ENCODE measurements at places on chromosomes 16 and 17.
A peak's percentile ranks its signal among the peaks of the same experiment; 100 is the strongest.

- no peak for DNase-seq
These were observed 218.7 kb downstream of the CEP112 start for GRCh38 chr17:65973237-65973636.

DNA sequence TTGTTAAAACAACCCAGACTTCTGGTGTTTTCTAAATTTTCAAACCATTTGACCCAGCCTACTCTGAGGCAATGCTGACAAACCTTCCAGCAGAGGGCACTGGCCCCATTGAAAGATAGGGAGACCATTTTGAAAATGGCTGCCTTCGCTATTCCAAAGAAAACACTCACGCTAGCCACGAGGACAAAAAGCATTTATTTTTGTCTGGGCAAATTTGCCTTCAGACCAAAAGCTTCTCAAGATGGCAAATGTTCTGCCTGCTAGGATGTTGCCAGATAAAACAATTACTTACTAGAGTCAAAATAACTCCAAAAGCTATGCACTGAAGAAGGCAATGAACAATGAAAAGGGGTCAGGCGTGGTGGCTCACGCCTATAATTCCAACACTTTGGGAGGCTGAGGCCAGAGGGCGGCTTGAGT, 296.7 kb upstream of the IRX5 start:
- DNase-seq: no peak

DNA sequence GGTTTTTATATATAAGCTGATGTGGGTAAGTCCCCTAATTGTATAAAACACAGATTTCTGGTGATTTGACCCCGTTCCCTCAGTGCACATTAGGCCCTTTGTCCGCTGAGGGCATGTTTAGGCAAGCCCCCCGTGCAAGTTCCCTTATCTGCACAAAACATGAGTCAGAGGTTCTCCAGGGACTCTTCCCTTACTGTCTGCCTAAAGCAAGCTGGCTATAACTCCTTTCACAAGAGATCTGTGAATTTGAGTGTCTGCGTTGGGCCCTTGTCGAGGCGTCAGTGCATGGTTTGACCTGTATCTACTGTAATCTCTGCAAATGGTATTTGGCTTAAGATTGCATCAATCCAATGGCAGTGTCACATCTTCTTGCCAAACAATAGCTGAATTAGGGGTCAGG, 712.8 kb downstream of the CDH8 start:
- DNase-seq: no peak

GRCh38 chr16:53892155-53892554, 188.2 kb downstream of the FTO start:
- peak; percentile 13 for DNase-seq

GRCh38 chr17:54948380-54948779, 20.1 kb downstream of the COX11 start:
- DNase-seq: no peak

DNA sequence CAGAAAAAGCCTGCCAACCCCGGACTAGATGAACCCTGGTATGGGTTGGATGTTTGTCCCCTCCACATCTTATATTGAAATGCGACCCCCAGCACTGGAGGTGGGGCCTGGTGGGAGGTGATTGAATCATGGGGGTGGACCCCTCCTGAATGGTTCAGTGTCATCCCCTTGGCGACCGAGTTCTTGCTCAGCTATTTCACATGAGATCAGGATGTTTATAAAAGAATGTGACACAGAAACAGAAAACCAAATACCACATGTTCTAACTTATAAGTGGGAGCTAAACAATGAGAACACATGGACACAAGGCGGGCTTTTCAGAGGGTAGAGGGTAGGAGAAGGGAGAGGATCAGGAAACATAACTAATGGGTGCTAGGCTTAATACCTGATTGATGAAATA, 576.0 kb upstream of the HSBP1 start:
- DNase-seq: no peak

GRCh38 chr17:80970044-80970761, 21.4 kb upstream of the CHMP6 start:
- peak; percentile 81 for DNase-seq

- no peak for DNase-seq
These were observed at the start of gene KRT23 for GRCh38 chr17:40937384-40937819. Gene KRT23, minus strand, starts transcription at chr17:40937646. Its CDS starts 1,043 bp downstream, at chr17:40936603.

DNA sequence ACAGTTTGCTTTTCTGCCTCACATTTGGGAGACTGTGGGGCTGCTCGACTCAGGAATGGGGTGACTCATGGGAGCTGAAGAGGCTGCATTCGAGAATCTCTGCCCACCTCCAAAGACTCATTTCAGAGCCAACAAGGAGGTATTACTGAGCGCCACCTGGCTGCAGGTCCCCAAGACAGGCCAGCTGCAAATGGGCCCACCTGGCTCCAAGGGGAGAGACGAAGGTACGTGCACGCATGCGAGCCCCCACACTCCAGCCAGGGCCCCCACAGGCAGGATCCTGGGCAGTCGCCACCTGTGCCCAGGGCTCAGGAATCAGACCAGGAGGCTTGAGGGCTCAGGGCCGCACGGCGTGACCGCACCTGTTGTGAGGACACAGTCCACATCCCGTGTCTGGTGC, 6.0 kb downstream of the HAGHL start:
- no peak for DNase-seq

GRCh38 chr16:86396422-86396821, 113.9 kb upstream of the FOXF1 start:
- DNase-seq: no peak

- DNase-seq: no peak
These were observed 22.6 kb downstream of the CNTNAP1 start for GRCh38 chr17:42704837-42705494.

GRCh38 chr17:1629504-1630310, 1.1 kb upstream of the SLC43A2 start:
- DNase-seq: no peak

DNA sequence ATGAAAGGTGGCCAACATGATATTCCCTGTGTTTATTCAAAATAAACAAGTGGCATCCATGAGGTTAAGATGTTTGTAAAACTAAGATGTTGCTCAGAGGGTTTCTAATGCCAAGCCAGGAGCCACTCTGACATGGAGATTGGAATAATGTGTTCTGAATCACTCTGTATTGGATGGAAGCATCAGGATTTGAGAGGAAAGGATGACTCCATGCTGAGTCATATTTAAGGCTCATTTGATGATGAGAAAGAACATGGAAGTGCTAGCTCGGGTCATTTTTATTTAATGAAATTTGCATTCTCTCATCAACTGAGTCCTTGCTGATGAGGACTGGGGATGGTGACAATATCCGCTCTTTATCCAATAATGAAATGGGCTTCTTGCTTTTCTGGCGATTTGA, 6.2 kb downstream of the VAT1L start:
- DNase-seq: no peak

DNA sequence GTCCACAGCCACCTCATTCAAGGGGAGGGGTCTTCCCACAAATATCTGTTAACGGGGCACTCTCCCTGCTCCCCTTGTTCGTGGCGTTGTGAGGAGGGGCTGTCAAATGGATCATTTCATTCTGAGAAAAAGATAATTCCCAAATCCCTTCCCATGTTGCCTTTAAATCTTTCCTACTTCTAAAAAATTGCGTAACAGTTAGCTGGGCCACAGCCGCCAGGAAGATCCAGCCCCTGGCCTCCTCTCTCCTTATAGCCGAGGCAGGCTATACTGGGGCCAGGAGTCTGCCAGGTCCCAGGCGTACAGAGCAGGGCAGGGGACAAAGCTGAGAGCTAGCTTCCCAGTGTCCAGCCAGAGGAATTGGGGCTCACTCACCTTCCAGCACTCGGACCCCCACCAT, 430 bp downstream of the C16orf89 start:
- no peak for DNase-seq

DNA sequence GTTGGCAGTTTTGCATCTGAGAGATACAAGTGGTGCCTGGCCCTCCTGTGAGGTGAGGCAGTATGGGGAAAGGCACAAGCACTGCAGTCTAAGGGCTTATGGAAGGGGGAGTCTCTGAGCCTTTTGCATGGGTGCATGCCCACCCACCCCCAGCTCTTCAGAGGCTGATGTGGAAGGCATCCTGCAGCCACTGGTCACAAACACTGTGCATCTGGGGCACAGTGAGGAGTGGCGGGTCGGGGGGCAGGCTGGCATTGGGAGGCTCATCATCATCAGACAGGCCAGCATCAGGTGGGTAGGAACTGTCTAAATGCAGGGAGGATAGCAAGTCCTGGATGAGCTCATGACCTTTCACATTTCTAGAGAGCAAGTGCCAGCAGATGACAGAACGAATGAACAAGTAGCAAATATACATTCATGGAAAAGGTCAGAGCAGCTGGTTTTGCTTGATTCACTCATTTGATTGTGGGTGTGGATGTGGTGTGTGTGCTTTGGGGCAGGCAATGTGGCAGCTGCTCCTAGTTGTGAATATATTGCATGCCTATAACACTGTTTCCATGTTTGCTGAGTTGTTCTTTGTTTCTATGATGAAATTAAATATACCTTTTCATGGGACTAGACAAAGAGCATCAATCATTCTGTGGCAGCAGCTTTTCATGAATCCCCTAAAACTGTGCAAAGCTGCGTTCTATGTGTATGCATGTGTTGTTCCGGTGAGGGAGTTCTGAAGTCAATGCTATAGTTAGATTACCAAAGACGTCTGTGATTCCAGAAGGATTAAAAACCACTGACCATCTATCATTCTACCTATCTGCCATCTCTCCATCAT, 29.2 kb downstream of the TRIM25 start:
- DNase-seq: no peak
